ENCODE measurements at places on chromosomes 7 and 10.

DNA sequence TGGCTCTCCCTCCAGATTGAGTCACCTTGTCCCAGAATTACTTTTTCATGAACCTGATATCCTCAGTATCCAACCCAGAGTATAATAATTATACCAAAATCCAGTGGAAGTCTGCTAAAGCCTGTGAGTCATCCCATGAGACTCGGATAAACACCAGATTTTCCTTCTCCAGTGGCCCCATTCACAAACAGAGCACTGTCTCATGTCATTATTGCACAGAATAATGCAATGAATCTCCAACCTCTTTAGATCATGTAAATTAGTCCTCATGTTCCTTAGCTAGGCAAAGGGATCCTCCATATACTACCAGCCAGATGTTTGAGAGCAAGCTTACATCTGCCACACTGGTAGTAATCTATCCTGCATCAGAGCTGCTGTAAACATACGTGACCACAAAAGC lies 89.0 kb downstream of the AMPH start:
- no peak for DNase-seq

DNA sequence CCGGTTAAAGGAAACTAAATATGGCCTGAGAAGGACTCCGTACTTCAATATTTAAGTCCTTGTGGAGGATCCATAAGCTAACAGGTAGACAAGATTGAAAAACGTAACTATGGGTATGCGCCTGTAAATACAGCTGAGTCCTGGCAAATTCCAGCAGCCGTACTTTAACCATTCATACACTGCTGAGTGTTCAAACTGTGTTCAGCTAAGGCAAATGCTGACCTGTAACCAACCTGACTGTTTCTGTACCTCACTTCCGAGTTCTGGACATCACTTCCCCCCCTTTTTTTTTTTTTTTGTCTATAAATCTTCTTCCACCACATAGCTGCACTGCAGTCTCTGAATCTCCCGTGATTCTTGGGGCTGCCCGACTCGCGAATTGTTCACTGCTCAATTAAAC lies 69.1 kb downstream of the SRPK2 start:
- DNase-seq = no peak

- peak; percentile 37 for DNase-seq
These were observed 4.6 kb upstream of the TWIST1 start for GRCh38 chr7:19121977-19122588.

- no peak for DNase-seq
These were observed 413.0 kb upstream of the FOXK1 start for GRCh38 chr7:4269086-4269485.

- DNase-seq = peak; percentile 70
These were observed 20.6 kb upstream of the RHOBTB1 start for GRCh38 chr10:60964257-60965235.

GRCh38 chr10:121065330-121065729 lies 214.2 kb downstream of the WDR11 start:
- DNase-seq = peak; percentile 10

DNA sequence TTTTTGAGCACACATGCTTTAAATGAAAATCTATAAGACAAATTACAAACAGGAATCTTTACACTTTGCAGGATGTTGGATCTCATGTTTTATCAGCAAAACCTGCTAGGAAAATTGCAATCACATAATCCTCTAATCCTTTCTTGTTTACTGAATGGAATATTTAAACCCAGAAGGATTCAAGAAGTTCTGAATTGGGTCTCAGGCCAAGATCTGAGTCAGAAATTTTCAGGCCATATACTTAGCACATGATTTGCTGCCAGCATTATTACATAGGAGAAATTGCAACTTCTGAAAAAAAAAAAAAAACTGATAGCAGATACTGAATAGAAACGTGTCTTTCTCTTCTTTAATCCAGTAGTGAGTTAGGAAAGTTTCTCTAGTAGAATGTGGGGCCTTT lies 1005.3 kb upstream of the POT1 start:
- no peak for DNase-seq
